ENCODE measurements at places on chromosomes 12 and 14.

GRCh38 chr14:54776361-54777001 lies 126.1 kb downstream of the GCH1 start:
- peak; percentile 11 for DNase-seq

DNA sequence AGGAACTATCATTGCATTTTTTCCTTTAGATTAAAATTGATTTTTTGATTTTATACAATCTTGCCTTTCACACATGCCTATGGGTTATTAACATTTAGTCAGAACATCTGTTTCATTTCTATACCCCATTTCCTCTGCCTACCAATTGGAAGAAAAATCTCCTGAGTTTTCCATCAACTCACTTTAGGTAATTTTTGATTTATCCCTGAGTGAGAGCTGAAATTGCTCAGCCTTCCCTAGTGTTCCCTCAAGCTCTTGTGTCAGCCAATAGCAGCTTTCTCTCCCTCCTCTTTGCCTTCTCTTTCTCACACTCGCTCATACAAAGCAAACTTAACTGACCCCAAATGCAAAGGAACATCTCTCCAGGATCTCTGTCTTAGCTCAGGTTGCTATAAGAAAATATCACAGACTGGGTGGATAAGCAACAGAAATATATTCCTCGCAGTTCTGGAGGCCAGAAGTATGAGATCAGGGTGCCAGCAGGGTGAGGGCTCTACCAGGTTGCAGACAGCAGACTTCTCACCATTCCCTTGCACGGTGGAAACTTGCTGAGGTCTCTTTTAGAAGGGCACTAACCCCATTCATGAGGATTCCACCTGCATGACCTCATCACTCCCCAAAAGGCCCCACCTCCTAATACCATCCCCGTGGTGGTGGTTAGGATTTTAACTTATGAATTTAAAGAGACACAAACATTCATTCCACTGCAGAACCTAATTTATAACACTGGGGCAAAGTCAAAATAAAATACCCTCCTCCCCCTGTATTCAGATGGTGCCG lies 224.2 kb upstream of the SFSWAP start:
- DNase-seq, result no peak

DNA sequence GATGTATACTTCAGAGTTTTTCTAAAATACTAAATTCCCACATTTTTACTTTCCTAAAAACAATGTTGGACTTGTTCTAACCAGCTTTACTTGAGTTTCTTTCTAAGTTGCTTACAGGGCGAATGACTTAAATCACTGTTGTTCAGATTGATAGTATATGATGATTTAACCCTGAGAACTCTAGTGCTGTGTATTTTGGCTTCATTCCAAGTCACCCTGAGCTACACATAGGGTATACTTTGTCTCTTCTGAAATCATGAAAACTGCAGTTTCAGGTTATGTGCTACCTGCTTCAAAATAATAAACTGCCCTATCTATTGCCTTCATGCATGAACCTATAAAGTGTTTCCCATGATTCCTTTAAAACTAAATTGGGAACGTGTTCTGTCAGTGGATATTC lies 162.5 kb upstream of the PDE3A start:
- DNase-seq, result no peak

DNA sequence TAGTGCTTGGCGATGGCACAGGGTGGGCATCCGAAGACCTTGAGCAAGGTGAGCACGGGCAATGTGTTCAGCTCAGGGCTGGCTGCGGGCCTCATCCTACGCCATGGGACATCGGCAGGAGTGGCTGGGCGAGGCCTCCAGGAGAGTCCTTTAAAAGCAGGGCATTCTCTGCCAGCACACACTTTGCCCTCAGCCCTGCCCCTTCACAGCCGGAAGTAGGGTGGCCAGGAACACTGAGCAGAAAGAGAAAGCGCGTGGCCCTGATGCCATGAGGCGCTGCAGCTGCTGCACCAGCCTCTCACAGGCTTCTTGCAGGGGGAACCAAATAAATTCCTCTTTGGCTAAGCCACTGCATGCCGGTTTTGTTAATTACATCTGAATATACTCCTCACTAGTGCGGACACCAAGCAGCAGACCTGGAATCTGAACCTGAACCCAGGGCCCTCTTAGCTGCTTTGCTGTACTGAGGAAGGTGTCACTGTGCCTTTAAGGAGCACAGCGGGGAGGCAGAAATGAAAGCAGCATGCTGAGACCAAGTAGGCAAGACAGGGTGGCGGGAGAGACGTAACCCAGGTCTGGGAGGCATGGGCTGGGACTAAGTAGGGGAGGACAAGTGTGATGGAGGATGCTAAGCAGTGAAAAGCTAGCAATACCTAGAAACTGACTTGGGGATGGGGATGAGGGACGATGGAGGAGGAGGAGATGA lies 155.2 kb downstream of the TTC7B start:
- no peak for DNase-seq

GRCh38 chr14:59321626-59321949 lies 133.1 kb downstream of the DAAM1 start:
- DNase-seq, result no peak

DNA sequence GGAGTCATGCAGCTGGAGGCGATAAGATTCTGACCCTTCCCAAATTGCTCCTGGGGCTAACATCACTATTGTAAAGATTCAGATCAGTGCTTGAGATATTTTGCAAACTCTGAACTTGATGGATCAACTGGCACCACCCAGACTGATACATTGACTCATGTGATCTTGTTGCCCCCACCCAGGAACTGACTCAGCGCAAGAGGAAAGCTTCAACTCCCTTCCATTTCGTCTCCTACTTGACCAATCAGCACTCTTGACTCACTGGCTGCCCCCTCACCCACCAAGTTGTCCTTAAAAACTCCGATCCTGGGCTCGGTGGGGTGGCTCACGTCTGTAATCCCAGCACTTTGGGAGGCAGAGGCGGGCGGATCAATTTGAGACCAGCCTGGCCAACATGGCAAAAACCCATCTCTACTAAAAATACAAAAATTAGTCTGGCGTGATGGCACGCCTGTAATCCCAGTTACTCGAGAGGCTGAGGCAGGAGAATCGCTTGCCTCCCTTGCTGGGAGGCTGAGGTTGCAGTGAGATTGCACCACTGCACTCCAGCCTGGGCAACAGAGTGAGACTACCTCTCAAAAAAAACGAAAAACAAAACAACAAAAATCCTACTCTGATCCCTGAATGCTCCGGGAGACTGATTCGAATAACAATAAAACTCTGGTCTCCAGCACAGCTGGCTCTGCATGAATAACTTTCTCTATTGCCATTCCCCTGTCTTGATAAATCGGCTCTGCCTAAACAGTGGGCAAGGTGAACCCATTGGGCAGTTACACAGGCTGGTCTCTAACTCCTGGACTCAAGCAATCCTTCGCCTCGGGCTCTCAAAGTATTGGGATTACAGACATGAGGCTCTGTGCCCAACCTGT lies 9.8 kb upstream of the ARF6 start:
- no peak for DNase-seq

- no peak for DNase-seq
These were observed 21.9 kb upstream of the PTGR2 start for GRCh38 chr14:73829526-73830431.

DNA sequence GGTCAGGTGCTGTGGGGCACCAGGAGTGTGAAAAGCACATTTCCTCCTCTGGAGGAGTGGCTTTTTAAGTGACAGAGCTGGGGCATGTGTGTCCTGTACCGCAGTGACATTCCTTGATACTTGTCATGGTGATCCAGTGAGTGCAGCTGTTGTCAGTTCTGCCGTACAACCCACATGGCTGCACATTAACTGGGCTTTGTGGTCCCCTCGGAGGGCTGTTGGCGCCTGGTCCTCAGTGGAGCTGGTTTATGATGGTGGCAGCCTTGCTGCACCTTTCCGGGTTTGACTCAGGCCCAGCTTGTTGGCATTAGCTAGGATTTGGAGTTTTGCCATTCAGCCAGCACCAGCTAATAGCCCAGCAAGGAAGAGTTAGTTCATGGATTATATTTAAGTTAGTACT lies 77.0 kb downstream of the SLC25A47 start:
- no peak for DNase-seq

DNA sequence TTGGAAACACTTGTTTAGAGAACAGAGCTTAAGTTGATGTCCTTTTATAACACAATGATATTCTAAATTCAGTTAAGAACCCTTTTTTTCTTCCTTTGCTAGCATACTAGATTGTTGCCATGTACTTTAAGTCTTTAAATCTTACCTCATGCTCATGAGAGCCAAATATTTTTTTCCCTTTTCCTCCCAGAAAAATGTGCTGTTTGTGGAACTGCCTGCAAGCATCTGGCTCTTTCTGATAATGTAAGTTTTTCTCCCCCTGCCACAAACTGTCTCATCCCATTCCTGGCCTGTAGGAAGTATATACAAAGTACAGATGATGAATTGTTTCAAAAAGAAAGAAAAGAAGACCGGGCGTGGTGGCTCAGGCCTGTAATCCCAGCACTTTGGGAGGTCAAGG lies 5.3 kb downstream of the RNF212B start:
- DNase-seq, result no peak

DNA sequence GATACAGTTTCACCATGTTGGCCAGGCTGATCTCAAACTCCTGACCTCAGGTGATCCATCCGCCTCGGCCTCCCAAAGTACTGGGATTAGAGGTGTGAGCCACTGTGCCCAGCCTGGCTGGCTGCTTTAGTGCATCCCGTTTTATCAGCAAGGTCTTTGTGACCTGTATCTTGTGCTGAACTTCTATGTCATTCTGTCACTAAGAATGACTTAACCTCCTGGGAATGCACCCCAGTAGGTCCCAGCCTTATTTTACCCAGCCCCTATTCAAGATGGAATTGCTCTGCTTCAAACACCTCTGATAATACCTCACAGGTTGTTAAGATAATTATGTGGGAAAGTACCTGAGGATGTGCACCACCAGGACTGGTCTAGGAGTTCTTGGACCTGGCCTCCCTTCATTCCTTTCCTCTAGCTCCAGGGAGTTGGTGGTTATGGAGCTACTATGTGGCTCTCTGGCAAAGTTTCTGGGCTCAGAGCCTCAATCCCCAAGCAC lies 26.1 kb upstream of the JPH4 start:
- DNase-seq, result no peak

GRCh38 chr14:27427796-27428195 lies 830.0 kb upstream of the NOVA1 start:
- DNase-seq, result no peak

DNA sequence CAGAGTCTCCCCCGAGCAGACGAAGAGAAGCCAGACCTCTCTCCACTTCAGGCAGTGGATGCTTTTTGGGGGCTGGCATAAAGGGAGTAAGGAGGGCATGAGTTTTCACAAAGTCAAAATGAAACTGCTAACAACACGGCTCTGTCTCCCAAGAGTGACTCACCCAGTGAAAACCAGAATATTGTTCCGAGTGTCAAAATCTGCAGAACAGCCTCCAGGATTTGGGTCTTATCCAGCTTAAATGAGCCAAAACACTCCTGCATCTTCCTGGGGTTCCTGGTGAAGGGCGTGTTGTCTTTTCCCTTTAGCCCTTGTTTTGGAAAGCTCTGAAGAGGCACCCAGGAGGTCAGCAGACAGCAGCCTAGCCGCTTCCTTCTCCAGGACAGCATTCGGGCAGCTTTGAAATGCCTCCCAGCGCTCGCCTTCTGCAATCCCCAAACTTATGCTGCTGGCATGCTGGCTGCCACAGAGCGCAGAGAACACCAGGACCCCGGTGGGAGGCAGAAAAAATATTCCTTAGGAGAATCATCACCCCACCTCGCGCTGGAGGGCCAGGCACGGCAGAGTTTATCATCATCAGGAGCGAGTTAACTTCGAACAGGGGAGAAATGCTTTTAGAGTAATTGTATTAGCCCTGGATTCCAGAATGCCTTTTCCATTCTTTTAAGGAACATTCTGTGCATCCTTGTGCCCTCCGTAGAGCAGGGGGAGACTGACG lies 117.7 kb upstream of the NCOR2 start:
- no peak for DNase-seq

All from activated effector memory CD4-positive, alpha-beta T cell treated with Interleukin-2 at 50 U/mL for 16 hours (primary cell).